Stimulated activated CD8-positive, alpha-beta memory T cell treated with anti-CD3 and anti-CD28 coated beads, Interleukin-4, amount 100 ng/mL, for 24 hours (primary cell): ENCODE measurements at places on chromosomes 6 and 20.

GRCh38 chr6:55802259-55802658, 73.1 kb downstream of the BMP5 start:
- no peak for DNase-seq

DNA sequence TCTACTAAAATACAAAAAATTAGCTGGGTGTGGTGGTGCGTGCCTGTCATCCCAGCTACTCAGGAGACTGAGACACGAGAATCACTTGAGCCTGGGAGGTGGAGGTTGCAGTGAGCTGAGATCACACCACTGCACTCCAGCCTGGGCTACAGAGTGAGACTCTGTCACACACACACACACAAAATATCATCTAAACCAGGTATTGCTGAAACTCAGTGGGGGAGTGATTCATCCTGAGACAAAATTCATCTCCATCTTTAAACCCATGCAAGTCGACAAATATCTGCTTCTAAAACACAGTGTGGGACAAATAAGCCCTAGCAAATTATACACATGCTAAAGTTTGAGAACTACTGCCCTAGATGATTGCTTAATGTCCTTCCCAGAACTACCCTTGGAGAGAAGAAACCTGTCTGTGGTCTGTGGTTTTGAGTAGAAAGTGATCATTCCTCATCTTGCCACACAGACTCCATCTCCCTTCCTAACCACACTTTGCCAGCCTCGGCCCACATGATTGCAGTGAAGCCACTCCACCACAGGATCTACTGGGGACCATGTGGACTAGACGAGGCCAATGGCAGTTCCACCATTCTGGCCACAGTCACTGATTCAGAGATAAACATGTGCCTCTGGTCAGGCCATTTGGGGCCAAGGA, 130.3 kb downstream of the OPRM1 start:
- DNase-seq, result no peak

GRCh38 chr20:52888096-52888495, 84.1 kb upstream of the TSHZ2 start:
- DNase-seq, result no peak

DNA sequence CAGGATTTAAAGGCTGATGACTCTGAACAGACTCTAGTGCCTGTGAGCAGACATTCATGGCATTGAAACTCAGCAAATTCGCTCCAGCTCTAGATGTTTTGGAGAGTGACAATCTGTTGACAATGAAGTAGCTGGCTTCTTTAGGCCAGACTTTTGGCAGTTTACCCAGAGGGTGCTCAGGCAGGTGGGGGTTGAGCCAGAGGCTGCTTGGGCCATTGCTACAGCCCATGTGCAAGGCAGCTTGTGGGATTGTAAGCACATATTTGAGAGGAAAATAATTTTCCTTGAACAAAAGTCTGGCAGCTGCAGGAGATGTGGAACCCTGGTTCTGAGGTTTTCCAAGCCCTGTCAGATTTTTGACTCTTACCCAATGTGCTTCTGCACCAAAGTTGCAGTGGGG, 311.6 kb downstream of the CDC5L start:
- DNase-seq, result no peak

DNA sequence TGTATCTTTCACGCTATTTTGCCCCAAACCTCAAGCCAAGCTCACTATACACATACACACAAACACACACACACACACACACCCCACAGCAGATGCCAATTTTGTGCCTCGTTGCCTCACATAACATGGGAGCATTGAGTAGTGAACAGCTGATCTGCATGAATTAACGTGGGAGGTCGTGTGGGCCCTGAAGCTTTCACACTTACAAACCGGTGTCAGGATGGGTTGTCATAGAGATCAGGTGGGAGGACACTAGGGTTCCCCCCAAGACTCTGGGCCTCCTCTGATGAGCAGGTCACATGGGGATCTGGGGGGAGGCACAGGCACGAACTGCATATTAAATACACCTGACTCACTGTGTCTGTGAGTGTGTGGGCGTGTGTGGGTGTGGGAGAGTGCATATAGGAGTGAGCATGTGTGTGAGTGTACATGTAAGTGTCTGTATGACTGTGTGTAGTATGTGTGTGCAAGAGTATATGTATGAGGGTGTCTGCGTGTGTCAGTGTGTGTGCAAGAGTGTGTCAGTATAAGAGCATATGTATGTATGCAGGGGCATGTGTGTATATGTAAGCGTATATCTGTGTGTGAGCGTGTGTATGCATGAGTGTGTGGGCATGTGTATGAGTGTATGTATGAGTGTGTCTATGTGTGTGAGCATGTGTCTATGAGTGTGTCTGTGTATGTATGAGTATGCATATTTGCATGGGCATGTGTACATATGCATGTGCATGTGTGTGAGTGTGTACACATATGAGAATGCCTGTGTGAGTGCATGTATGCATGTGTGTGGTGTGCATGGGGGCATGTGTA, 370.4 kb downstream of the PREX1 start:
- DNase-seq, result no peak

- no peak for DNase-seq
Observed at GRCh38 chr6:100105138-100105537, 111.1 kb upstream of the MCHR2 start.

- DNase-seq, result no peak
Observed at GRCh38 chr6:159608961-159609651, 83.9 kb downstream of the SOD2 start.

- no peak for DNase-seq
Observed at GRCh38 chr6:72653026-72653425, 31.2 kb downstream of the KCNQ5 start.

DNA sequence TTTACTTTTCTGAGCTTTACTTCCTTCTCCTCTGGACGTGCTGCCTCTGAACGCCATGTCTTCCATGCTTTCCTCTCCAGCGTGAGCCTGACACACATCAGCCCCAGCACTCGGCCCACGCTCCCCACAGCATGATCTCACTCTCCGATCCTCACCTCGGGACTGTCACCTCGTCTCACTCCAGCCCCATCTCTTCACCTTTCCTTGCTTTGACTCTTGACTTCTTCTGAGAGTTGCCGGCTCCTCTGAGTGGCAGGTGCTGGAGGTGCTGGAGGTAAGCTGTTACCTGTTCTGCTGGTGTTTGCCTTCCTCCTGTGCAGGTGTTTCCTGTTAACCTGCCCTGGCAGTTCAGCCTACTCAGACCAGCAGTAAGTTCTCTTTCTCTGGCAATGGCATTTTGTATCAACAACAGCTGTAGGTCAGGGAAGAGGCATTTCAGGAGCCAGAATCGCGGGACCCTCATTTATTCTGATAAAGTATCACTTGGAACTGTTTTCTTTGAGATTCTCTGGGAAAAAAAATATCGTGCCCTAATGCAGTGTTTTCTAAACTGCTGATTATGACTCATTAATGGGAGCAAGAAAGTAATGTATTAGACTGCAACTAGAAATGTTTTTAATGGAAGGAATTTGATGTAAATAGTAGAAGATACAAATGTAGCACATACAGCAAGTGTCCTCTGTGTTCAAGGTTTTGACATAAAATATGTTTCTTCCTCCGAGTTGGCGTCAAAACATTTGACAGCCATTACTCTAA, 106.5 kb downstream of the ARID1B start:
- DNase-seq, result no peak

GRCh38 chr6:10332111-10332510, 82.8 kb downstream of the TFAP2A start:
- DNase-seq, result no peak

- no peak for DNase-seq
Observed at GRCh38 chr6:110776413-110776812, 38.9 kb downstream of the CDK19 start.

- DNase-seq, result no peak
Observed at GRCh38 chr6:2285510-2285909, 40.1 kb upstream of the GMDS start.

- no peak for DNase-seq
Observed at GRCh38 chr20:56673450-56673849, 44.3 kb downstream of the TFAP2C start.

- no peak for DNase-seq
Observed at GRCh38 chr20:7924692-7925091, 15.6 kb downstream of the HAO1 start.

DNA sequence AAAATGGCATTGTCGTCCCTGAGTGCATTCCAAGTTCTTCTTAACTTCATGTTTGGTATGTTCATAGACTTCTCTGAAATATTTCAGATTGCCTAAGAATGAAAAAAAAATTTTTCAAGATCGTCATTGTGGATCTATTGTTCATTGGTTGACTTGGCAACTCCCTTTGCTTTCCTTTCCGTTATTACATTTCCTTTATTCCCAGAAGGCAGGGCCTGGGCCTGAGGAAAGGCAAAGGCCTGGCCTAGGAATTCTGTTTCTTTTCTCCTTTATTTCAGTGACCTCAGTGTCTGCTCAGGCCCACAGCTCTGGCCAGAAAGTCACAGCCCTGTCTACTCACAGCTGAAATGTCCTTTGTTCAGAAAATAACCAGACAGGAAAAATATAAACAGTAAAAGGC, 401.6 kb upstream of the PLCB4 start:
- DNase-seq, result no peak
